SJSA1 (cell line): ENCODE measurements at places on chromosomes 1 and 21. TPM values are rescaled to one million over a fixed set of nuclear protein-coding genes. Genes with fewer than 3 reads are reported as not detected.

- no peak for DNase-seq
Observed at GRCh38 chr1:214416858-214417257, 134.5 kb downstream of the PTPN14 start.

GRCh38 chr1:220378571-220379302 is 106.5 kb upstream of the RAB3GAP2 start:
- DNase-seq: no peak

Gene TEX38
- total RNA-seq: not detected in 2 replicates

- peak; percentile 88 for DNase-seq
Observed at GRCh38 chr1:13628711-13629110, 45.1 kb downstream of the PDPN start.

Gene NTMT2
- total RNA-seq: not detected in 2 replicates

Gene COL8A2
- 1.1 and 1.2 TPM in 2 replicates for total RNA-seq

Gene OR2T11
- not detected in 2 replicates for total RNA-seq

- DNase-seq: no peak
Observed at GRCh38 chr1:18581420-18581880, 49.2 kb upstream of the PAX7 start.

DNA sequence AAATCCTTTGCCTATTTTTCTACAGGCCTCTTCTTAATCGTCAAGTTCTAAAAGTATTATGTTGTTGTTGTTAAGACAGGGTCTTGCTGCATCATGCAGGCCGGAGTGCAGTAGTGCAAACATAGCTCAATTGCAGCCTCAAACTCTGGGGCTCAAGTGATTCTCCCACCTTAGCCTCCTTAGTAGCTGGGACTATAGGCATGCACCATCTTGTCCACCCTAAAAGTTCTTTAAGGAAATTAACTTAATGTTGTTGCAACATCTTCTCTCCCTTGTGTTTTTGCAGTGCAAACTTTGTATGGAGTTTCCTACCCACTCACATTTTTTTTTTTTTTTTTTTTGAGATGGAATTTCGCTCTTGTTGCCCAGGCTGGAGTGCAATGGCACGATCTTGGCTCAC is 4.1 kb upstream of the VHLL start:
- no peak for DNase-seq
